ENCODE measurements at places on chromosomes 4 and X.

DNA sequence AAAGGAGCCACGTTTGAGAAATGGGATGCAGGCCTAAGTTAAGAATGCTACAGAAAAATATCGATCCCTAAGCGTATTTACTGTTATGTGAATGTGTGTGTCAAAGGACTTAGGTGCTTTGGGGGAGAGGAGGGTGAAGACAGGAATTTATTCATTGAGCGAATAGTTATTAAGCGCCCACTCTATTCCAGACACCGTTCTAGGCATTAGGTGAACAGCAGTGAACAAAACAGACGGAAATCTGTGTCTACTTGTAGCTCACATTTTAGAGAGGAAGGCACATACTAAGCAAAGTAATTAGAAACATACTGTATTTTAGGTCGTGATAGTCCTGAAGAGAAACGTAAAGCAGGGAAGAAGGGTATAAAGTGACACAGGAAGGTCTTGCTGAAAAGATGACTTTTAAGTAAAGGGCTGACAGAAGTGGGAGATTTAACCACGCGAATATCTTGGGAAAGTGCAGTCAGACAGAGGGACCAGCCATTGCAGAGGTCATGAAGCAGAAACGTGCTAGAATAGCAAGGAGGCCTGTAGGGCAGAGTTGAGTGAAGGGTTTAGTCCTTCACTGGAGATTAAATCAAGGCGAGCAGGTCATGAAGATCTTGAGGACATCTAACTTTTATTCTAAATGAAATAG lies 541 bp downstream of the AIMP1 start:
- DNase-seq: no peak

- DNase-seq: no peak
Observed at GRCh38 chr4:26124753-26125321, 196.0 kb upstream of the RBPJ start.

DNA sequence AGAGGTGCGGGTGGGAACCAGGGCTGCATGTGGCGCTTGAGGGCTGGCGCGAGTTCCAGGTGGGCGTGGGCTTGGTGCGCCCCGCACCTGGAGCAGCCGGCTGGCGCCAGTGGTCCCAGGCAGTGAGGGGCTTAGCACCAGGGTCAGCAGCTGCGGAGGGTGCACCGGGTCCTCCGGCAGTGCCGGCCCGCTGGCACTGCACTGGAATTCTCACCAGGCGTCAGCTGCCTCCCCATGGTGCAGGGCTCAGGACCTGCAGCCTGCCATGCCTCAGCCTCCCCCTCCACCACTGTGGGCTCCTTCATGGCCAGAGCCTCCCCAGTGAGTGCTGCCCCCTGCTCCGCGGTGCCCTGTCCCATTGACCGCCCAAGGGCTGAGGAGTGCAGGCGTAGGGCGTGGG lies 174.0 kb downstream of the ADAM29 start:
- DNase-seq: no peak

- DNase-seq: no peak
Observed at GRCh38 chrX:88135735-88136134, 611.3 kb upstream of the CPXCR1 start.

- DNase-seq: no peak
Observed at GRCh38 chrX:139750390-139750789, 42.4 kb upstream of the MCF2 start.

- no peak for DNase-seq
Observed at GRCh38 chr4:19492606-19493005, 759.1 kb upstream of the SLIT2 start.

- DNase-seq: no peak
Observed at GRCh38 chrX:120781403-120781802, 94.3 kb downstream of the CT47B1 start.

GRCh38 chr4:123390846-123391456 lies 5.6 kb upstream of the SPRY1 start:
- DNase-seq: no peak

GRCh38 chr4:41715155-41715554 lies 33.4 kb downstream of the PHOX2B start:
- DNase-seq: no peak

- no peak for DNase-seq
Observed at GRCh38 chr4:124958847-124959246, 246.3 kb upstream of the ANKRD50 start.

DNA sequence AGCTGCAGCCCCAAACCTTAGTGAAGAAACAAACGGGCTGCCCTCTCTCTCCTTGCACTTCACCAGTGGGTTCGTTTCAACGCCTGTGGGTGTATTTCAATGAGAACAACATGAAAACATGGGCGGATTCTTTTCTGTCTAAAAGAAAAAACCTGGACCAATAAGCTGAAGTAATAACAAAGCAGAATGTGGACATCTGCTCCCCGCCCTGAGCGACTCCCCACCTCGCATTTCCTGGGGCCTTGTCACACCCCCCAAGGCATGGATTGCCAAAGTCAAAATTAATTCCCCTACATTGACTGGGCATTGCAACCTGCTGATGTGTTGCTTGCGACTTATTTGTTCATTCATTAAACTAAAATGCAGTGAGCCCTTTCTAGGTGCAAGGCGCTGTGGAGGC lies 142.9 kb downstream of the BCOR start:
- DNase-seq: no peak

GRCh38 chr4:152673489-152673888 lies 6.3 kb downstream of the TMEM154 start:
- no peak for DNase-seq

DNA sequence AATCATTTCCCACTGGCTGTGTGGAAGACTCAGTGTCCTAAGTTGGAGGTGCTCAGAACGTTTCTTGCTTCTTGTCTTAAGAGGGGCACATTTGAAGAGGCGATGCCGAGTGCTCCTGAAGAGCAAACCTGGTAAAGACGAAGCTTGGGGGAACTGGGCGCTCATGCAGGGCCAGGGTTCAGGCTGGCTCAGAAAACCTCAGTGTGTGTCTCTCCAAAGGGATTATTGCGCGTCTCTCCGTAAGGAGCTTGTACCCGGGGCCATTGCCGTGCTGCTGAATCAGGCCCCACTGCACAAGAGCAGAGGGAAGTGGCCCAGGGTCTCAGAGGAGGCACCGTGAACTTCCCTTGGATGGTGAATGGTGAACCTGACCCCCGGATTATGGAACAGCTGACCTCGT lies 44.4 kb downstream of the PSAPL1 start:
- DNase-seq: no peak

- DNase-seq: peak; percentile 49
Observed at GRCh38 chr4:89024051-89024675, 32.8 kb downstream of the FAM13A start.

GRCh38 chrX:11756354-11757318 lies 1.4 kb upstream of the MSL3 start:
- DNase-seq: no peak

GRCh38 chr4:152063621-152064240 lies 302.9 kb upstream of the GATB start:
- no peak for DNase-seq

DNA sequence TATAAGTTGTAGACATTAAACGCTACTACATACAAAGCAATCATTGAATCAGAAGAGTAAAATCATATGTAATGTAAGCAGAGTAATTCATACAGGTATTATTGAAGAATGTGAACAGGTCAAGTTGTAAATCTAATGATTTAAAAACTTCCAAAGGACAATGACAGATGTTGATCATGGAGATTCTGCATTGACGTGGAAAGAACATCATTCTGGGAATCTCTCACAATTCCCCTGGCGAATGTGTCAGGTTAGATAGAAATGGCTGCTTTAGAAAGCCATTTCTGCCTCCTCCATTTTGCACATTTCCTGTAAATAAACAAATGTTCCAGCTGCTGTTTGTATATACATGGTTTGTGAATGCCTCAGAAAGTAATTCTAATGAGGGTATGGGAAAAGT lies 719.4 kb downstream of the ADGRL3 start:
- no peak for DNase-seq

GRCh38 chr4:39526765-39527295 lies 409 bp downstream of the UGDH start:
- DNase-seq: no peak

- DNase-seq: no peak
Observed at GRCh38 chr4:1208266-1208961, 36.0 kb upstream of the SPON2 start.

Measured in amygdala (tissue), 56 donors.